ENCODE measurements at places on chromosomes 12 and 14.
A peak's percentile ranks its signal among the peaks of the same experiment; 100 is the strongest.

GRCh38 chr12:130053651-130054069 lies 108.6 kb upstream of the FZD10 start:
- DNase-seq = no peak
- H3K27ac ChIP-seq = no peak overlapping the region
- H3K36me3 ChIP-seq = peaks cover 7% of the 10 kb centered on the region
- peaks cover 32% of the 10 kb centered on the region for H3K27me3 ChIP-seq

DNA sequence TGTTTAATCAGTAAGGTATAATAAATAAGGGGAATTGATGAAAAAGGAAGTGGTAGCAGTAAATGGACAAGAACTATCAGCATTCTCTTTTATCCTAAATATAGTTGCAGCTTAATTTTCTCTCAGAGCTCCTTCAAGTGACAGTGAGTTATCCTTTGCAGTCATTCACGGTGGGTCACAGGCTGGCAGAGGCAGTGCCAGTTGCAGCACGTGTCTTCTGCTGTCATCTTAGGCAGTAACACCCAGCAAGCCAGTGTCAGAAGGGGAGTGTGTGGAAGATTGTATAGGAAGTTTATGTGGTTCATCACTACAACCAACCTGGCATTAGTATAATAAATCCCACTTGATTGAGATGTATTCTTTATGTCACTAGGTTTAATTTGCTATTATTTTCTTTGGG lies 170.0 kb downstream of the CCDC91 start:
- DNase-seq = no peak
- peaks cover 18% of the 10 kb centered on the region for H3K36me3 ChIP-seq
- no peak overlapping the region for H3K4me3 ChIP-seq
- H3K27me3 ChIP-seq = no peaks in the 10 kb centered on the region
- H3K27ac ChIP-seq = no peak overlapping the region
- H3K4me1 ChIP-seq = peaks cover 6% of the 10 kb centered on the region

DNA sequence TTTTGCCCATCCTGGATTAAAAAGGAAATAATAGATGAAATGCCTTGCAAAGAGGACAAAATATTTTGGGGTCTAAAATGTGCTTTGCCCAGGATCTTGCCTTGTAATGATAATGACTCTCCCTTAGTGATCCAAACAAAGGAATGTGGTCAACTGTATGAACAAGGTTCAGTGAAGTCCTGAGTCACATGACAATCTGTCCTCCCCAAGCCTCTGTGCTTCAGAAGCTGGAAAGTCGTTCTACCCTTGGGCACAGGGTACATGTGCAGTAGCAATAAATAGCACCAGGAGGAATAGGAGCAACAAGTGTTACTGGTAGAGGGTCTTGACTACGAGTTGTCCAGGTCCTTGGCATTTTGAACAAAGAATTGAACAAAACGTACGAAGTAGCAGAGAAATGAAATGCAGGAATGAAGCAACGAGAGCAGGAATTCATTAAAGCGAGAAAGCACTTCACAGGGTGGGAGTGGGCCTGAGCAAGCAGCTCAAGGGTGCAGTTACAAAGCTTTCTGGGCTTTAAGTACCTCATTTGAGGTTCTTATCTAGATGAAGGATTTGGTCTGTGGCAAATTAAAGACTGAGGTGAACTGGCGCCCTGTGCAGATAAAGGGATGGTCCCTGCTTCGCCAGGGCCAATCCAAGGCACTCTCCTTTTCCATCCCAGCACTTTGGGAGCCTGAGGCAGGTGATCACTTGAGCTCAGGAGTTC lies 65.8 kb downstream of the RESF1 start:
- H3K27ac ChIP-seq = peak overlapping the region; percentile 60
- H3K4me1 ChIP-seq = peaks cover 32% of the 10 kb centered on the region
- H3K4me3 ChIP-seq = no peak overlapping the region

DNA sequence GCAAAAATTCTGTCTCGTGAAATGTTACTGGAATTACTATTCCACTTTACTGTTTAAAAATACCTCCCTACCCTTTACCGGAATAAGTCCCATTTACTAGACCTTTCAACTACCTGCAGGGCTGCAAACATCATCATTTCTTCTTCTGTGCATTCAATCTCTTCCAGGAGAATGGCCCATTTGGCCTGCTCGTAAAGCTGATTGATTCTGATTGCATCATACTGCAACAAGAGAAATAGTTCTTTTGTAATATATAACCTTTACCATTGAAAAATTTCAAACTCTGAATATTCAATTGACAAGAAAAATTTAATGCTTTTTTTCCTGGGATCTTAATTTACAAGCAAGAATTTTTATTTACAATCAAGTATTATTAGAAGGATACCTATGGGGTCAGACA lies 72.4 kb downstream of the FERMT2 start:
- H3K27me3 ChIP-seq = no peaks in the 10 kb centered on the region
- H3K4me3 ChIP-seq = no peak overlapping the region

GRCh38 chr14:74238974-74239847 lies at the start of gene VSX2:
Gene VSX2 (plus strand): TSS chr14:74239449. CDS start chr14:74239562, 113 bp downstream.
- no peaks in the 10 kb centered on the region for H3K36me3 ChIP-seq
- DNase-seq = no peak
- peaks cover 9% of the 10 kb centered on the region for H3K4me1 ChIP-seq
- H3K27me3 ChIP-seq = peaks cover 77% of the 10 kb centered on the region
- peak within 1 kb of the TSS; percentile 26 for H3K4me3 ChIP-seq
- H3K27ac ChIP-seq = no peak within 1 kb of the TSS

- H3K4me1 ChIP-seq = no peaks in the 10 kb centered on the region
- DNase-seq = no peak
- no peaks in the 10 kb centered on the region for H3K36me3 ChIP-seq
- H3K4me3 ChIP-seq = no peak overlapping the region
Measured at GRCh38 chr12:119500209-119500608, 93.4 kb upstream of the TMEM233 start.

- H3K27ac ChIP-seq = no peak overlapping the region
- no peak overlapping the region for H3K4me3 ChIP-seq
- DNase-seq = peak; percentile 12
- H3K36me3 ChIP-seq = no peaks in the 10 kb centered on the region
Measured at GRCh38 chr14:86057018-86057667, 527.2 kb downstream of the FLRT2 start.

- peaks cover 44% of the 10 kb centered on the region for H3K4me1 ChIP-seq
- peak overlapping the region; percentile 79 for H3K27ac ChIP-seq
- DNase-seq = no peak
- H3K4me3 ChIP-seq = peak overlapping the region; percentile 59
Measured at GRCh38 chr14:74792249-74793039, 29.3 kb downstream of the YLPM1 start.

- no peaks in the 10 kb centered on the region for H3K27me3 ChIP-seq
- no peak overlapping the region for H3K4me3 ChIP-seq
- no peak for DNase-seq
- H3K27ac ChIP-seq = no peak overlapping the region
- no peaks in the 10 kb centered on the region for H3K36me3 ChIP-seq
- H3K4me1 ChIP-seq = no peaks in the 10 kb centered on the region
Measured at GRCh38 chr12:46774322-46774633, 51.5 kb downstream of the SLC38A4 start.

Measured in activated naive CD8-positive, alpha-beta T cell treated with anti-CD3 and anti-CD28 coated beads for 36 hours (primary cell).